ENCODE measurements at places on chromosomes 13 and 19.
A peak's percentile ranks its signal among the peaks of the same experiment; 100 is the strongest.

- no peak for DNase-seq
Measured at GRCh38 chr13:73800011-73800410, 334.2 kb downstream of the KLF12 start.

DNA sequence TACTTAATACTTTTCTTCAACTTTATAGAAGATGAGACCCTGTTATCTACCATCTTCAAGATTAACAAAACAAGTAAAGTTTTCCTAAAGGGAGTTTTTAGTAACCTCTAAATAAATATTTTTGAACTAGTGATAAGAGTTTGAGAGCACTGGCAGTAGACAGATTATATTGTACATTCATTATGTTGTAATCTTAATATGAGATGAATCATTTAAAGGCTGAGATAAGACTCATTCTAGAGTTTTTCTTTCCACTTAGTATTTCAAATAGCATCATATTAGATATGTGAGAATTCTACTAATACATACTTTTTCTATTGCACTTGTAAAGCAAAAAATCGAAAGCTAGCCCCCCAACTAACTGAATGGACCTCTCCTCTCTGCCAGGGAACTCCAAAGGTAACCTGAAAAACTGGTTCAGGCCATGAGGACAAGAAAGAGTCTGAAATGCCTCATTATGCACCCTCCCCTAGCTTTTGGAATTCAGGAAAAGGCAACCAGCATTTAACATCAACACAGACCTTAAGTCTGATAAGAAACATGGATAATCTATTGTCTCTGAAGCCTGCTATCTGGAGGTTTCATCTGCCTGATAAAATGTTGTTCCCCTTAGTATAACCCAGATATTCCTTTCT is 875.4 kb upstream of the SLC10A2 start:
- no peak for DNase-seq

- no peak for DNase-seq
Measured at GRCh38 chr13:76499891-76500290, 386.3 kb downstream of the KCTD12 start.

- no peak for DNase-seq
Measured at GRCh38 chr19:38727868-38728660, 16.2 kb downstream of the CAPN12 start.

GRCh38 chr19:48216933-48217332 is 38.8 kb downstream of the CARD8 start:
- no peak for DNase-seq

DNA sequence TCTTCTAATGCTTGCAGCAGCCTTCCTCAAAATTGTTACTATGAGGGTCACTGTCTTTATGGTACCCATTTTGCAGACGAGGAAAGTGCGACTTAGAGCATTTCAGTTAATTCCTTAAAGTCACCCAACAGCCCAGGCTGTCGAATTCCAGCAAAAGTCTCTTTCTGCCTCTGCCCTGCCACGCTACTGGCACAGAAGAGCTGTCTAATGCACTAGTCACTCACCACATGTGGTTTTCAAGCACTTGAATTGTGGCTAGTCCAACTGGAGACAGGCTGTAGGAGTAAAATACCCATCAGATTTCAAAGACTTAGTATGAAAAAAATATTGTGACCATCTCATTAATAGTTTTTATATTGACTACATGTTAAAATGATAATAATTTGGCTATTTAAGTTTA is 1.7 kb downstream of the FPR1 start:
- DNase-seq: no peak

DNA sequence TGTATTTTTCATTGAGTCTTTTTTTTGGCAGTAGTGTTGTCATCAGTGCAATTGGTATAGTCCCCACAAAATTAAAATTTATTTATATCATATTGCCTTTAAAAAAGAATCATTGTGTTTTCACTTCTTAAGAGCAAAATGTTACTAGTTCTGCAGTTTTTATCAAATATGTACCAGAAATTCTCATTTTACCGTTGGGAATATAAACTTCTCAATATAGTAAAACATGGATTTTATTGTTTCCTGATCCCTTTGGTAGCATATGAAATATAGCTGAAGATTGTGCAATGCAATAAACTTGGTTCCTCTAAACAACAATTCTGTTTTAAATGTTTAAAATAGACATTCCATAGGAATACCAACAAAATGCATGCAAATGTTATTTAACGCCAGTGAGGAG is 306.5 kb upstream of the PCDH20 start:
- DNase-seq: no peak

GRCh38 chr19:4477034-4477801 is 5.1 kb downstream of the HDGFL2 start:
- no peak for DNase-seq

DNA sequence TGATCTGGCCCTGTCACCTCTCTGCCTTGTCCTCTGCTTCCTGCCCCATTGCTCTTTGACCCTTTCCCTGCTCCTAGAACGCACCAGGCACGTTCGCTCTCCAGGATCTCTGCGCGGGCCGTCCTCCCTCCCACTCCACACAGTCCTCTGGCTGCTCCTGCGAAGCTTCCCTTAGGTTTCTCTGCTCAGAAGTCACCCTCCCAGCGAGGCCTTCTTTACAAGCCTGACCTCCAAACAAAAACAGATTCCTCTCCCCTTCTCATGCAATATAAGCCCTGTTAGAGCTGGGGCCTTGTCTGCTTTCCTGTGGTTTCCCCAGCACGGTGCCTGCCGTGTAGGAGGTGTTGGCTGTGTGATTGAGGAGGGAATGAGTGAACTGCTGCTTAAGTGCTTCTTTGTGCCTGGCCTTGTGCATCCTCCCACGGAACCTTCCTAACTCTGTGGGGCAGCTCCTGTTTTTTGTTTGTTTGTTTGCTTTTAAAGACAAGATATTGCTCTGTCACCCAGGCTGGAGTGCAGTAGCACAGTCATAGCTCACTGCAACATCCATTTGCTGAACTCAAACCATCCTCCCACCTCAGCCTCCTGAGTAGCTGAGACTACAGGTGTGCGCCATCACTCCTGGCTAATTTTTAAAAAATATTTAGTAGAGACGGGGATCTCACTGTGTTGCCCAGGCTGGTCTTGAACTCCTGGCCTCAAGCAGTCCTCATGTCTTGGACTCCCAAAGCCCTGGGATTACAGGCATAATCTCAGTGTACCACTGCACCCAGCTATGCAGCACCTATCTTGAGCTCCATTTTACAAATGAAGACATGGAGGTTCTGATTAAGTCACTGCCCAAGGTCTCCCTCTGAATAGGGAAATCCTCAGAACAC is 82.0 kb downstream of the SIPA1L3 start:
- no peak for DNase-seq

DNA sequence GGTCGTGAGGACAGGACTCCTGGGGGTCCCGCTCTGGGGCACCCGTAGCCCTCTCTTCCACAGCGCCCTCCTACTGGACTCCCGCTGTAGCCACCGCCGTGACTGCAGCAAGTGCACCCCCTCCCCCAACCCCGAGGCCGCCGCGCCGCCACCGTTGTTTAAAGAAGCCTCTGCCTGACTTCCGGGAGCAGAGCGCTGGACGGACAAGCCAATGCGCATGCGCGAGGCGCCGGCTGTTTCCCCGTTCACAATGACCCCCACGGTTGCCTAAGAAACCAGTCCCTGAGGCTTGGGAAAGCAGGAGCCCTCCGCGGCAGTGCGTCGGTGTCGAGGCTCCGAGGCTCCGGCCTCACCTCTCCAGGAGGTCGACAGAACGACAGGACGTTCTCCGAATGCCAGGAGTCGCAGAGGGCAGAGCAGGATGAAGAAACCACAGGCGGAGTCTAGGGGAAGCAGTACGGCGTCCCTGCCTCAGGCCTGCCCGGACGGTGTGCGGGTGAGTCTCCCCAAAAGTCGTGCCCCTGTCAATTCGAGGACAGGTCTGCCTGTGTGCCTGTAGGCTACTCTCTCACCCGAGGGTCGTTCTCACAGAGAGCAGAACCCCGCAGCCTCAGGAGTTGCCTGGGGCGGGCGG is 70.5 kb upstream of the ZNF420 start:
- DNase-seq: peak; percentile 94

DNA sequence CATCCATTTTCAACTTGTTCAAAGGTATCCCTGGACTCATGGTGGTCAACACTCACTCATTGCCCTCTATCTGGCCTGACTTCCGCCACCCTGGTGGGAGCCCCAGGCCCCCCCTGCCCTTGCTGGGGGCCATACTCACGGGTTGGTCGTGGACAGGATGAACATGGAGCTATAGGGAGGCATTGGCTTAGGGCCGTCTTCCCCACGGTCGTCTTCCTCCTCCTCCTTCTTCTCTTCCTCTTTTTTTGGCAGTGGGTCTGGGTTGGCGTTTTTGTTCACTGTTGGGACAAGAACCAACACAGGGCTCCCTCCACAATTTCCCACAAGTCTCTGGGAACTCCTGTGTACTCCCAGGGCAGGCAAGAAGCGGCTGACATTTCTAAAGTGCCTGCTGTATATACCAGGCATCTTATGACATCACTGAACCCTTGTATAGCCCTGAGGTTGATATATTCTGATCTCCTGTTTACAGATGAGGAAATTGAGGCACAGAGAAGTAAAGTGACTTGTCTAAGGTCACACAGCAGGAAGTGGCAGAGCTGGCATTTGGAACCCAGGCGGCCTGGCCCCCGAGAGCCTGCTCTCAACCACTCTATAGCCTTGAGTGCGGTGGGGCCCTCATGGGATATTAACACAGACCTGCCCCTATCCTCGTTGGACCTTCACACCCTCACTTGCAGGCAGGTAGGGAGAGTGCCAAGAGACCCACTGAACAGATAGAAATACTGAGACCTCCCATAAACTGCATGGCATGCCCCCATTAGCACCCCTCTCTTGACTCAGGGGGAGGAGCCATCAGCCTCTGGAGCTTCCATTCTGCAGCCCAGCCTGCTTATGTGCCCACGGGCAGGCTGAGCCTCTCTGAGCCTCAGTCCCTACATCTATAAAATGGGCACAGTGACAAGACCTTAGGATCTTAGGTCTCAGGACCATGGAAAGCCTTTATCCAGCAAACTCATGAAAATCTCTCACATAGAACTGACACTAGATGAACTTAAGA is 135.0 kb downstream of the IER2 start:
- DNase-seq: no peak

DNA sequence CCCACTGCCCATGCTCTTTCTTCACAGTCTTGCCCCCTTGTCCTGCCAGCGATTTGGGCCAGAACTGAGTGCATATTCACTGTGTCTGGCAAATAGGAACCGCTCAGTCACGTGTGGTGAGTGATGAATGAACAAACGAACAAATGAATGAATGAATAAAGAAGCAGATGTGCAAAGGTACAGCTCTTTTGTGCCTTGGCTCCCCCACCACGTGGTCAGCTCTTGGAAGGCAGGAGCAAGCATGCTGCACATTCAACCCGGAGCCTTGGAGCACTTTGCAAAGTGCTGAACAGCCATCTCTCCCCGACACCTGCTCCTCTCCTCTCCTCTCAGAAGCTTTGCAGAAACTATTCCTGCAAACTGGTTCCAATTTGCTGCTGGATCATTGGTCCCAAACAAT is 52.4 kb downstream of the LATS2 start:
- DNase-seq: no peak

DNA sequence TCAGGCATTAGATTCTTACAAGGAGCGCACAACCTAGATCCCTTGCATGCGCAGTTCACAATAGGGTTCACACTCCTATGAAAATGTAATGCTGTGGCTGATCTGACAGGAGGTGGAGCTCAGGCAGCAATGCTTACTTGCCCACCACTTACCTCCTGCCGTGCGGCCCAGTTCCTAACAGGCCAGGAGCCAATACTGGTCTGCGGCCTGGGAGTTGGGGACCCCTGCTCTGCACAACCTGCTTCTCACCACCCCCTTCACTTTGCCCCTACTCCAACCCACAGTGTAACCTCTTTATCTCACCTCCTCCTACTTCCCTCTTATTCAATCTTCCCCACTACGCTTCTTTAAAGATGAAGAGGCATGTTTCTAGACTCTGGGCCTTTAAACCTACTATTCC is 240.2 kb downstream of the RGCC start:
- no peak for DNase-seq

- DNase-seq: no peak
Measured at GRCh38 chr19:45322311-45322710, 364 bp downstream of the CKM start.

DNA sequence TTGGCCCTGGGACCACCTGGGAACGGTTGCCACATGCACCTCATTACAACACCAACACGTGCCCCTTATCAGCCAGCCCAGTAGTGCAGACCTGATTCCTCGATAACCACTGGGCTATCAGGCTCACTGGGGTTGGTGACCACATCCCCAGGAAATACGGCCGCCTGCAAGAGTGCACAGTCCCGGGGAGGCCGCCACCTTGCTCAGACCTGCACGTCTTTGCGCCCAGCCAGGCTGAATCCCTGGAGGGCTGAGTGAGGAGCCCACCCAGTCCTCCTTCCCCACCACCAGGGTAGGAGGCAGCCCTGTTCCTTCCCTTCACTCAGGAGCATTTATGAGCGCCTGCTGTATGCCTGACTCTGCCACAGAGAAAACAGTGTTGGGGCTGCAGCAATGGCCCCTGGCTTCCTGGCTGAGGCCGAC is 67.8 kb downstream of the CEBPG start:
- no peak for DNase-seq

DNA sequence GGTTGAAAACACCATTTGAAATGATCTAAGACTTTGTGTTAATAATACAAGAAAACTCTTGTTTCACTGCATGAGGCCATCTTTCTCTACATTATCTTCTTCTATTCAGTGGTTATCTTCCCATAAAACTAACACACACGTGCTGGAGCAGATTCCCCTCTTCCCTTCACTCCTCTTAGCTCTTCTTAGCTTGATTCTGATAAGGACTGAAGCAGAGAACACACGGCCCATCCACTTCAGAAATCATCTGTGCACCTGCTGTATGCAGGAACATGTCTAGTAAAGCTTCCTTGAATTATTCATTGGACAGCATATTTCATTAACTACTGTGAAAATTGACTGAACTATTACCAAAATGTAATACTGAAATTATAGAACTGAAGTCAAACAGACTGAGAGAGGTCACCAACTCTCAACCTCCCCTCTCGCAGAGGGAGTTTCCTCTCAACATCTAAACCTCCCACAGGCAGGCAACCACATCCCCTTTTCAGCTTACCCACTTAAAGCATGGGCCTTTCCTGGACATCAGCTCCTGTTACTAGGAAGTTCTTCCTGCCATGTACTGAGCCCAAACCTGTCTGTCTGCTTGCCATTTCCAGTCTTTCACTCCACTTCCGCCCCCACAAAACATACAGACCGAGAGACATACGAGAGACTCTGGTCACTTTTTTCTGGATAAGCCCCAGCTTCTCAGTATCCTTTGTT is 113.9 kb downstream of the CRYL1 start:
- DNase-seq: no peak

- DNase-seq: no peak
Measured at GRCh38 chr19:13428352-13428751, 77.9 kb downstream of the CACNA1A start.

- no peak for DNase-seq
Measured at GRCh38 chr19:16949496-16950023, 60.8 kb downstream of the F2RL3 start.
